Vagina (tissue), 2 donors: ENCODE measurements at places on chromosomes 13 and 19.

GRCh38 chr19:29506619-29506911, 19.2 kb upstream of the VSTM2B start:
- no peak overlapping the region for H3K4me3 ChIP-seq
- H3K36me3 ChIP-seq = no peaks in the 10 kb centered on the region
- no peaks in the 10 kb centered on the region for H3K27me3 ChIP-seq
- no peak for DNase-seq
- no peak overlapping the region for H3K27ac ChIP-seq
- peaks cover 5% of the 10 kb centered on the region for H3K4me1 ChIP-seq

- no peaks in the 10 kb centered on the region for H3K36me3 ChIP-seq
- H3K4me1 ChIP-seq = no peaks in the 10 kb centered on the region
- no peak for DNase-seq
- H3K4me3 ChIP-seq = no peak overlapping the region
- no peaks in the 10 kb centered on the region for H3K27me3 ChIP-seq
Observed at GRCh38 chr13:47901441-47901840, 99.6 kb downstream of the SUCLA2 start.

GRCh38 chr13:25249001-25249543, 38.2 kb downstream of the MTMR6 start:
- H3K36me3 ChIP-seq = peaks cover 12% of the 10 kb centered on the region
- no peak overlapping the region for H3K27ac ChIP-seq
- no peak for DNase-seq
- no peaks in the 10 kb centered on the region for H3K4me1 ChIP-seq

DNA sequence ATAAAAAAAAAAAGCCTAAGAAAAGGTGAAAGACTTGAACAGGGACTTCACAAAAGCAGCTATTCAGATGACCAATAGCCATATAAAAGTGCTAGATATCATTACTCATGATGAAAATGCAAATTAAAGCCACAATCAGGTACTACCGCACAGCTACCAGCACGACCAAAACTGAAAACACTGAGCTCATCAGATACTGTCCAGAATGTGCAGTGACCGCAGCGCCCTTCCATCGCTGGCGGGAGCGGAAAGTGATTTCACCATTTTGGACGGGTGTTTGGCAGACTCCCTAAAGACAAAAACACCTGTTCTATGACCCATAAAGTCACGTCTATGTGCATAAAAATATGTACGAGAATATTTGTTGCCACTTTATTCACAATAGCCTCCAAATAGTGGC, 60.7 kb downstream of the SLC6A16 start:
- no peaks in the 10 kb centered on the region for H3K36me3 ChIP-seq

DNA sequence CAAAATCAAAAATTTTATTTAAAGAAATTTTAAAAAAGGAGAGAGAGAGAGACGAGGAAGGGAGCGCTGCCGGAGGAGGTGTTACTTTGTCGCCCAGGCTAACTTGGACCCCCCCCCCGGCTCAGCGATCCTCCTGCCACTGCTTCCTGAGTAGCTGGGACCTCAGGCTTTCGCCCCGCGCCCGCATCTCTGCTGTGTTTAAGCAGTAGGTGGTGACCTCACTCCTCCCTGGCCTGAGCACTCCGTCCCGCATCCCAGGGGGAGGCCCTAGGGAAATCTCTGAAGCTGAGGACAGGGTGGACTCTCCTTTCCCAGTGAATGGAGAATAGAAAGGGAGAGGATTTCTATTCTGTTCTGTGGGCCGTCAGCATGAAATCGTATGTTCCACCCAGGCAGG, 485 bp upstream of the ZNF845 start:
- H3K27ac ChIP-seq = peak overlapping the region; percentile 61
- H3K27me3 ChIP-seq = no peaks in the 10 kb centered on the region
- H3K4me3 ChIP-seq = peak overlapping the region; percentile 56
- no peaks in the 10 kb centered on the region for H3K36me3 ChIP-seq
- no peak for DNase-seq

DNA sequence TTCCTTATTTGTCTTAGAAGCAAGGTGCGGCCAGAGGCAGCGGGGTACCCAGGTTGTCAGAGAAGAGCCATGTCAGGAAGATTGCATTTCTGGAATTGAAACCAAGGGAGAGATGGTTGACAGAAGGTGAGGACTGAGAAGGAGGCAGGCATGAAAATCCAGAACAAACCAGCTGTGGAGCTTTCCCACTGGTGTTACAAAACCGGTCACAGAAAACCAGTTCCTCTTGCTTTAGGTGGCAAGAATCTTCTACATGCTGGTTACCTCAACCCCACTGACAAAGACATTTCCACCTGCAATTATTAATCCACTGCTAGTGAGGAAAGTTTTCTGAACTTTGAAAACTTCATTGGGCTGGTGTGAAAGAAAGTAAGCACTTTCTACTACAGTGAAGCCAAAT, 64.0 kb upstream of the MED4 start:
- H3K27me3 ChIP-seq = no peaks in the 10 kb centered on the region
- peaks cover 44% of the 10 kb centered on the region for H3K4me1 ChIP-seq
- DNase-seq = no peak

DNA sequence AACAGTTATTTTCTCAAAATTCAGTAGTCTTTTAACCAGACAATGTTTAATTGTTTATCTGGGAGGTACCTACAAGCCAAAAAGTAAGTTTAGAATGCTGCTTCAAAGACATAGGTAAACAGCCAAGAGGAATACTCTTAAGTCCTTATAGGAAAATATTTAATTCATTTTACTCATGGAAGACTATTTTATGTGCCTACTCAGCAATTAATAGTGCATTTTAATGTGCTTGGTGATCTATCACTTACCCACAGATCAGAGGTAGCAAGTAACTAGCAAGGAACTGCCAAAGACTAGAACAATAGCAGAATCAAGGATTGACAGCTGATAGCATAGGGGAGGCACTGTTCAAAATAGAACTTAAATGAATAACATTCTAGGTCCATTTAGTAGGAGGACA, 60.4 kb downstream of the DNAJC15 start:
- no peak for DNase-seq
- H3K36me3 ChIP-seq = no peaks in the 10 kb centered on the region
- no peak overlapping the region for H3K27ac ChIP-seq
- H3K4me1 ChIP-seq = peaks cover 12% of the 10 kb centered on the region
- no peak overlapping the region for H3K4me3 ChIP-seq
- no peaks in the 10 kb centered on the region for H3K27me3 ChIP-seq

DNA sequence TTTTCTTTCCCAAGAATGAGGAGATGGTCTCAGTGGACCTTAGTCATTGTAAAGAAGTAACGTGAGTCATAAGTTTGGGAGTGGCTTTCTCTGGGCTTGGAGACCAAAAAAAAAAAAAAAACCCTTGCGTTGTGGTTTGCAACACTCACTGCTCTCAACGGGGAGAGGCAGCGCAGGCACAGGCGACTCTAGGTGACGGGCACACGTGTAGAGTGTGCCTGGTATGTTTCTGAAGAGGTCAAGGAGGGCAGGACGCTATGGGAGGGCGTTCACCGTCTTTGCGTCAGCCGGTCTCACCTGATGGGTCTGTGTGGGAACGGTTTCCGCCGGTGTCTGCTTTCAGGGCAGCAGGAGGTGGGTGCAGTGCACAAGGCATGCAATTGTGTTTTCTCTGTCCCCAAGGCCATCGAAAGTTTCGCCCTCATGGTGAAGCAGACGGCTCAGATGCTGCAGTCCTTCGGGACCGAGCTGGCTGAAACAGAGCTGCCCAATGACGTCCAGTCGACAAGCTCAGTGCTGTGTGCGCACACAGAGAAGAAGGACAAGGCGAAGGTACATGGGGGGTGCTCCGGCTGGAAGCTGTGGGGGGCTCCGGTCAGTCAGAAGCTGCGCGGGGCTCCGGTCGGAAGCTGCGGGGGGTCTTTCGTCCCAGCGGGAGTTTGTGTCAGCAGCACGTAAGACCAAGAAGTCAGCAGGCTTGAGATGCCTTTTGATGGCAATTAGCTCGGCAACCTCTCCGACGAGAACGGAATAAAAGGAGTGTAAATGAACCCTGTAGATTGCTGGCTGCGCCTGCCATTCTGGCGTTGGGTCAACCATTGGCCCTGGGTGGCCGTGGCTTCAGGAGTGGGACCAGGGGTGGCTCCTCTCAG, 40.8 kb upstream of the F7 start:
- no peaks in the 10 kb centered on the region for H3K36me3 ChIP-seq
- no peaks in the 10 kb centered on the region for H3K4me1 ChIP-seq
- DNase-seq = no peak
- H3K27me3 ChIP-seq = no peaks in the 10 kb centered on the region

DNA sequence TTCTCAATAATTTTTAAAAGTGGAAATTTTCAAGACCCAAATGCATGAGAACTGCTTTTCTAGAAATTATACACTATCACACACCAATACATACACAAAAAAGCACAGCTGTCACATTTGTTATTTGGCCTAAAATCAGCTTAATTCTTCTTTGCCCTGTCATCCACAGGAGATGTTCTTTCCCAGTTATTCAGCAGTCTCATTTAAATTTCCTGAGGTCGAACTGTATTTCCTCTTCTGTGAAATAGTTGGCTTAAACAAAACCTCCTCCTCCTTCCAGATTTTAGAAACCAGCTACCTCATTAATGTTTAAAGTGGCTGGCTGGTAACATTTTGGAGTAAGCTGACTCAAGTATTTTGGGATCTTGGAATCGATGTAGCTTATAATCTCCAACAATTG, 39.1 kb downstream of the SMAD9 start:
- no peak for DNase-seq
- H3K4me3 ChIP-seq = no peak overlapping the region
- no peaks in the 10 kb centered on the region for H3K4me1 ChIP-seq
- H3K27me3 ChIP-seq = no peaks in the 10 kb centered on the region
- no peaks in the 10 kb centered on the region for H3K36me3 ChIP-seq

- H3K27ac ChIP-seq = no peak overlapping the region
- no peak for DNase-seq
- no peaks in the 10 kb centered on the region for H3K4me1 ChIP-seq
- H3K36me3 ChIP-seq = peaks cover 10% of the 10 kb centered on the region
Observed at GRCh38 chr13:41231786-41232185, 31.6 kb downstream of the MTRF1 start.

DNA sequence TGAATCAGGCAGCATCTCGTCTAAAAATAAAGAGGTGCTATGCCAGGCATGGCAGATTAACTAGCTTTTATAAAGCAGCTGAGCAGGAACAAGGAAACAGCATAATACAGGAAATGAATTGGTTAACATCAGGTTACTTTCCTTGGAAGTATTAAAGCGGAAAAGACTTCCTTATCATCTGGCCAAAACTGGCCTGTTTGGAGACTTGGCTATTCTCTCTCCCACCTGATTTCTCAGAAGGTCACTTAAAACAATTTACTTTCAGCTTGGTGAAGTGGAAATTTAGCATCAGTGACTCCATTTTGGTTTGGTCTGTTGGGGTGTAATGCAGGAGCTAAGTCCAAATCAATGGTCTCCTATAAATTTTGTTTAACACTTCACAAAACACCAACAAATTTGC, 191.6 kb downstream of the NUFIP1 start:
- no peaks in the 10 kb centered on the region for H3K27me3 ChIP-seq
- no peak for DNase-seq
- H3K4me1 ChIP-seq = peaks cover 4% of the 10 kb centered on the region
- no peak overlapping the region for H3K4me3 ChIP-seq
- H3K36me3 ChIP-seq = no peaks in the 10 kb centered on the region
- H3K27ac ChIP-seq = no peak overlapping the region

DNA sequence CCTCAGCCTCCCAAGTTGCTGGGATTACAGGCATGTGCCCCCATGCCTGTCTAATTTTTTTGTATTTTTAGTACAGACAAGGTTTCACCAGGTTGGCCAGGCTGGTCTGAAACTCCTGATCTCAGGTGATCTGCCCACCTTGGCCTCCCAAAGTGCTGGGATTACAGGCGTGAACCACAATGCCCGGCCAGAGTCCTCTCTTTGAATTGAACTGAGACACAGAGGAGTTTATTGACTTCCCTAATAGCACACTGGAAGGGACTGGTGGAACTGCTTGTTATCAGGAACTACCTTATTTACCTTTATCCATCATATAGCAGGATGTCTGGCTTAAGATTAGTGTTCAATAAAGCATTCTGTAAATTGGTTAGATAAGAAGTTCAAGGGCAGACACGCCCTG, 613.8 kb downstream of the EFNB2 start:
- H3K27me3 ChIP-seq = no peaks in the 10 kb centered on the region
- H3K4me3 ChIP-seq = no peak overlapping the region
- peaks cover 20% of the 10 kb centered on the region for H3K4me1 ChIP-seq
- no peak overlapping the region for H3K27ac ChIP-seq
- no peaks in the 10 kb centered on the region for H3K36me3 ChIP-seq

- peaks cover 23% of the 10 kb centered on the region for H3K4me1 ChIP-seq
- H3K27ac ChIP-seq = peak overlapping the region; percentile 49
- no peak for DNase-seq
- H3K36me3 ChIP-seq = no peaks in the 10 kb centered on the region
Observed at GRCh38 chr13:30429721-30430694, 7.7 kb downstream of the UBE2L5 start.

GRCh38 chr19:48325265-48325910, at the start of gene EMP3:
Gene EMP3, plus strand, starts transcription at chr19:48325552. Its CDS starts 1,293 bp downstream, at chr19:48326845.
- no peaks in the 10 kb centered on the region for H3K36me3 ChIP-seq
- H3K27ac ChIP-seq = peak within 1 kb of the TSS; percentile 100
- peak within 1 kb of the TSS; percentile 58 for H3K4me3 ChIP-seq
- DNase-seq = no peak

- no peak overlapping the region for H3K27ac ChIP-seq
- no peaks in the 10 kb centered on the region for H3K27me3 ChIP-seq
- H3K4me1 ChIP-seq = peaks cover 34% of the 10 kb centered on the region
- no peak overlapping the region for H3K4me3 ChIP-seq
- no peak for DNase-seq
- H3K36me3 ChIP-seq = no peaks in the 10 kb centered on the region
Observed at GRCh38 chr19:6226444-6227155, 53.2 kb downstream of the MLLT1 start.

- no peaks in the 10 kb centered on the region for H3K36me3 ChIP-seq
- H3K27me3 ChIP-seq = peaks cover 7% of the 10 kb centered on the region
- no peak overlapping the region for H3K27ac ChIP-seq
- no peak overlapping the region for H3K4me3 ChIP-seq
- DNase-seq = no peak
- no peaks in the 10 kb centered on the region for H3K4me1 ChIP-seq
Observed at GRCh38 chr19:45320997-45321775, 1.5 kb downstream of the CKM start.

- no peak overlapping the region for H3K4me3 ChIP-seq
- no peaks in the 10 kb centered on the region for H3K4me1 ChIP-seq
- peaks cover 6% of the 10 kb centered on the region for H3K36me3 ChIP-seq
- no peak for DNase-seq
- no peak overlapping the region for H3K27ac ChIP-seq
Observed at GRCh38 chr13:96020931-96021330, 32.3 kb downstream of the UGGT2 start.

- H3K4me1 ChIP-seq = no peaks in the 10 kb centered on the region
- no peaks in the 10 kb centered on the region for H3K27me3 ChIP-seq
- no peak overlapping the region for H3K4me3 ChIP-seq
- H3K36me3 ChIP-seq = no peaks in the 10 kb centered on the region
- no peak overlapping the region for H3K27ac ChIP-seq
Observed at GRCh38 chr19:49400029-49400428, 12.0 kb downstream of the KASH5 start.
